Gastrocnemius medialis (tissue), 4 donors: ENCODE measurements at places on chromosomes 2 and 18.

DNA sequence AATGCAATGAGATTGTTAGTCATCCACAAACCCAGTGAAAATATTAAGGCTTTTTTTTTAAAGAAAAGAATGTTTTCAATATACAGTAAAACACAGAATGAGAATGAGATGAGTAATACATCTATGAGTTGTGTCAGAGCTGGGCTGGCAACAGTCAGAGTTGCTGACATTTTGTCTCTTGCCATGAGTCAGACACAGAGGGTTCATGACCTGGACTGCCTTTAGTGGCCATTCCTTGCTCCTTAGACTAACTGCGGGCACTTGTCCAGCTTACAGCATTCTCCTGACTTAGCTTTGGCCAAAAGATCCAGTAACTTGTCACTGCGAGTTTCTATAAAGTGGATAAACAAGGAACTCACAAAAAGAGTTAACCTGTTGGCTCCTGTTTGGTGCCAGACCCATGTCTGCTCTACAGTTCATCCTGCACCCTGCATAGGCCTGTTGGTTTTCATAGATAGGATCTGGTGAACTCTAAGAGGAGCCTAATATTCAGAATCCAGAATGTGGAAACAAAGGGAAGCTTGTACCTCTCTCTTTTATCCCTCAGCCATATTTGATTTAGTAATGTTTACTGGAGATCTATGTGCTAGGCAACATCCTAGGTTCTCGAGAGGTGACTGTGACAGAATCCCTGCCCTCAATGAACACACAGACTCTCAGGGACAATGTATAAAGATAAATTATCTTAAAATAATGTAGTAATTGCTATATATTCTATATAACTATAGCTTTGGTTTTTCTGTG is 391.5 kb upstream of the VWC2L start:
- DNase-seq: peak; percentile 48

DNA sequence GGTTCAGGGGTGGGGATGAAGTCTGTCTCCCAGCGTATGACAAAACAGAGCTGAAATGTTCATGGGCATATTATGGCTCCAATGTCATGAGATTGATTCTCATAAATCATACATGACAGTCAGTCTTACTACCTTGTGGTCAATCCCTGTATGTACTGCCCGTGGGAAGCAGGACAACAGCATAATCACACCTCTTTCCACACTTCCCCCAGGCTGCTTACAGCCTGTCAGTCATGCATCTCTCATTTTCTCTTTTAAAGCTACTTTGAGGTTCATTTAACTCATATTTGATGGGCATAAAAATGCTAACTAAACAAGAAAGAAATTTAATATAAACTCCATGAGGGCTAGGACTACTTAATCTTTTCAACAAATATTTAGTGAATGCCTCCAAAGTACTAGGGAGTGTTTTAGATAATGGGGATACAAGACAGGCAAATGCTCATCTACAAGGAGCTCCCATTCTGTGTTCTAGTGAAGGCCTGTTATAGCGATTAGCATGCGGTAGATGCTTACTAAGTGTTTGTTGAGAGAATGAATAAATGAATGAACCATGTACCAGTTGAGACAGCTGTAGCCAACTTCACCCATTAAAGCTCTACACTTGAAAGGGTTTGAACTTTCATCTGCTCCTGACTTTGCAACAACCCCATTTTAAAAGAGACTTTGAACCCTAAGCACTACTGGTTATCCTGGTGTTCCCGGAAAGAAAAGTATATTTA is 89.1 kb downstream of the ALPK2 start:
- DNase-seq: no peak

DNA sequence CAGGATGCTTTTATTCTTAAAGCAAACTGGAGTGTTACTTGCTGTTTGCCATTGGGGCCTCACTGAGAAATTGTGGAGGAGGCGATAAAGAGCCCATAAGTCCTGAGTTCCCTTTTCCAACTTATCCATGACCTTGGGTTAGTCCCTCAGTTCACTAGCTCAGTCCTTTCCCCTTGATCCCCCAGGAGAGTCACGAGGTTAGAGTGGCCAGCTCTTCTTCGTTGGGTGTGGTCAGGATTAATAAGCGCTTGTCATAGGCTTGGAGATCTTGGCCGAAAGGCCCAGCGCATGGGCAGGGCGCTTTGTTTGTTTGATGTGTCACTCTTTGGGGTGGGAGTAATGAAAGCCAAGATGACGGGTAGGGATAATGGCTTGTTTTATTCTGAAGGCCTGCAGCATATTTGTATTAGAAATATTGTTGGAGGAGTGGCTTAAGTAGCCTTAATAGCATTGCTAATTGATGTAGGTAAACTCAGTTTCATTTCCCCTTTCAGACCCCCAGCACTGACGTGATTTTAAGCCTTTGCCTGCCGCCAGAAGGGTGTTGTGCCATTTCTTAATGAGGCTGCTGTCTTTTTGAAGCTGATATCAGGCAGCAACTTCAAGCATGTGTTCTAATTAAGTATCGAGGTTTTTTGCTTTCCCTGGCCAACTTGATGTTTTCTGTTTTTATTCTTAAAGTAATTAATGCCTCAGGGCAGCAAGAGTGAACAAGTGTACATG is 15.7 kb downstream of the GRHL1 start:
- DNase-seq: no peak

- DNase-seq: no peak
Measured at GRCh38 chr2:37472959-37473358, 128.5 kb downstream of the QPCT start.

- peak; percentile 16 for DNase-seq
Measured at GRCh38 chr2:239394346-239394945, 6.4 kb downstream of the HDAC4 start.

DNA sequence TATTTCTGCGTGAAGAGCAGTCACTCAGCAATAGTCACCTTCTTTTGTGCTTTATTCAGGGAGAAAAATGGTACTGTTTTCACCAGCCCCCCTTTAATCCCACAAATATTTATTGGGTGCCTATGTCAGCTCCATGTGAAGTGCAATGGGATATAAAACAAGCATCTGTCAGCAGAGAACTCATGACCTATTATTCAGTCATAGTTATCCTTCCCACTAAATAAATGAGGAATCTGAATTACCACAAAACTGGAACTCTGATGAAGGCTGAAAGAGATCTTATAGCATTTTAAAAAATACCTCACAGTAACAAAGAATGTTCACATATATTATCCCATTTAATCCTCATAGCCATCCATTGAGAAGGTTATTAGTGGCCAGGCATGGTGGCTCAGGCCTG is 45.8 kb downstream of the DHX57 start:
- DNase-seq: no peak

GRCh38 chr18:29547626-29548025 is 1370.7 kb upstream of the CDH2 start:
- DNase-seq: no peak

GRCh38 chr2:216189410-216189809 is 80.3 kb downstream of the XRCC5 start:
- no peak for DNase-seq

GRCh38 chr2:207279520-207279919 is 113.8 kb upstream of the KLF7 start:
- no peak for DNase-seq

DNA sequence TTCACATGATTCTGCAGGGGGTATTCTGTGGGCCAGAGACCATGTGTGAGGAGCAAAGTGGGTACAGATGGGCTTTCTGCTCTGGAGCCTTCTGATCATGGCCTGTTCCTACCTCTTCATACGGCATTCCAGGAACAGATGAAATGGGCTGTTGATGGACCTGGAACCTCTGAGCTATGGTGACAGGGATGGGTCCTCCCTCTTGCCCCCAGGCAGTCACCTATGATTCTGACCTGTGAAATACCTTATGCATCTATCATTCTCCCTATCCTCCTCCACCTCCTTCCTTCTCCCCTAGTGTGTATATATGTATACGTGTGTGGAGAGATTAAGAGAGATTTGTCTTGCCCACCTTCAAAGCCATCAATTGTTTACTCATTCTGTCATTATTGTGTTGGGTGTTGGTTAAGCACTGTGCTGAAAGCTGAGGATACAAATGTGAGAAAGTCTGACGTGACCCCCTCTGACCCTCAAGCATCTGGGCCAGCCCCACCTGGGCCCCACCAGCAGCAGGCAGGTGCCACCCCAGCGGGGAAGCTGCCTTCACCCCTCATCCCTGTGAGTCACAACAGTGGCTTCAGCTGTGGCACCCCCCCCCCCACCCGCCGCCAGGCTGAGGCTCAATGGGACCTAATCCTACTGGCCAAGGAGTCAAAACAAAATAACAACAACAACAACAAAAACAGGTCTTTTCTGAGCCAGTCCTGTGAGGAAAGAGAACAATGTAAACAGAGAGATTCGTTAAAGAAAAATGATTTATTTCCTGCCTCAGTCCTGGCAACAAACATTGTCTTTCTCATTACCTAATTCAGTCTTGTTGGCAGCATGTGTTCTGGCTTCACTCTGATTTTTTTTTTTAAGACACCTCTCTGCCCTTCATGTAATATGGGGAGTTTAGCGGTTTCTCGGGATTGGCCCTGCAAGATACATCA is 103.8 kb upstream of the CDC42EP3 start:
- no peak for DNase-seq

DNA sequence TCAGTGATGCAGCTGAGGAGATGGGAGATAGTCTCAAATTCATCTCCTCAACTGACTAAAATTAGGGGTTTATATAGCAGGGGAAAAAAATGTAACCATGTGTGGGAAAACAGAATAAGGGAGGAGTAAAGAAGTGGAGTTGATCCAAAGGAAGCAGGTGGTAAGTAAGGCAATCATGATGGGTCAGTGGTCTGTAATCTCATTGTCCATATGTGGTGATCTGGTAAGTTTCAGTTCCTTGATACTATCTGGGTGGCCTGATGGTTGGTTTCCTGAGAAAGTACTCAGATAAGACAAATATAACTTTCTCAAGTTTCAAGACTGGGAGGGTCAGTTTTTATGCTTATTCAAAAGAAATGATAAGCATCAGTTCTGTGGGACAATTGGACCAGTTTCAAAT is 312.3 kb upstream of the KCNJ3 start:
- DNase-seq: no peak

- DNase-seq: no peak
Measured at GRCh38 chr2:134144651-134145050, 109.2 kb upstream of the MGAT5 start.

- DNase-seq: no peak
Measured at GRCh38 chr2:143786026-143786765, 657.0 kb downstream of the ARHGAP15 start.

DNA sequence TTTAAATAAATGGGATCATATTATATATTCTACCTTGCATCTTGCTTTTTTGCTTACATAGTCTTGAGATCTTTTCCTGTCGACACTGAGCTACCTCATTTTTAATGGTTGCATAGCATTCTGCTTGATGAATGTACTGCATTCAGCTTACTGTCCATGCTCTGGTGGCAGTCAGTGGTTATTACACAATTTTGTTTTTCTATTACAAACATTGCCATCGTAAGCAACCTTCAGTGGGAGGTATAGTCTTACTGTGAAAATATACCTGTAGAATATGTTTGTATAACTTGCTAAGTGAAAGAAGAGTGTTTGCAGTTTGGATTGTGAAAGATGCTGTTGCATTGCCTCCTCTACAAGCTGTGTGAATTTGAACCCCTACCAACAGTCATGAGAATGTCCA is 43.4 kb downstream of the UBXN4 start:
- DNase-seq: no peak

- no peak for DNase-seq
Measured at GRCh38 chr18:55779691-55780585, 191.9 kb upstream of the TCF4 start.

DNA sequence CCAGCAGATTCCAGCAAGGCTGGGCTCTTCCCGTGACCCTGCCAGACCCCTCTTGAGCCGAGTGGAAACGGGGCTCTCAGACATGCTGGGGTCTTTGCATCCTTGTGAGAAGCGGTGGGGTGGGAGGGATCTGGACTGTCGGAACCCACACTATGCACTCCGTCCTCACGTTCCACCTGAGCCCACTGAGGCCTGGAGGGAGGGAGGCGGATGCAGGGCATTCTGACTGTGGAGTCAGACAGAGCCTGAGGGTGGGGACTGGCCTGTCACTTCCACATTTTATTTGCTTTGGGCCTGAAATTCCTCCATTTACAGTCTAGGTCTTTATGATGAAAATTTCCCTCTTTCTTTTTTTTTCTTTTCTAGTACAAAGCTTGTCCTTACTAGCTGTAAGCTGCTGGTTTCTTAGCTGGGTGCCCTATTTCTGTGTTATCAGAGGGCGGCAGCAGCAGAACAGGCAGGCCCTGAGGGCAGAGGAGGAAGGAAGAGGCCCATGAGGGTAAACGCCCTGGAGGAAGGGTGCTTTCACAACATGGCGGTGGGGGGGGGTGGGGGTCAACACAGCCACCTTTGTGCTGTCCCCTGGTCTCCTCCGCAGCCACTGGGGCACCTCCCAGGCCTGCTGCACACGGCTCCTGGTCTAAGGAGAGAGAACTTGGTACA is 373.5 kb upstream of the MYT1L start:
- no peak for DNase-seq

DNA sequence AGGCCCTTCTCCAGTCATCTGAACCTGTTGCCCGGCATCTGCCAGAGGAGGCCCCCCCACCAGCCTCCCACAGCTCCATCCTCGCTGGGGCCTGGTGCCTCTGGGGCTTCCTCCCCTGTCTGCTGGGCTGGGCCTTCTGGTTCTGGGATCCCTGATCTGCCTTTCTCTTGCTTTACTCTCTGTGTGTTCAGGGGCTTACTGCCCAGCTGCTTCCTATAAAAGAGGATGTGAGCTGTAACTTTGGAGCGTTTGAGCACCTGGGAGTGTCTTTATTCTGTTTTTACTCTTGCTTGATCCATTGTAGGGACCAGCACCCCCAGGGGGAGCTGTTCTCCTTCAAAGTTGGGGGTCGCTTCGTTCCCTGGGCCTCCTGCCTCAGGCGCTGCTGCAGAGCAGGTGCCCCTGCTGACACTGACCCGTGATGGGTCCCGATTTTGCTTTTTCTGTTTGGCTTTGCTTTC is 23.1 kb upstream of the FAHD2A start:
- DNase-seq: no peak

GRCh38 chr2:102498414-102498813 is 25.4 kb downstream of the SLC9A4 start:
- DNase-seq: no peak

DNA sequence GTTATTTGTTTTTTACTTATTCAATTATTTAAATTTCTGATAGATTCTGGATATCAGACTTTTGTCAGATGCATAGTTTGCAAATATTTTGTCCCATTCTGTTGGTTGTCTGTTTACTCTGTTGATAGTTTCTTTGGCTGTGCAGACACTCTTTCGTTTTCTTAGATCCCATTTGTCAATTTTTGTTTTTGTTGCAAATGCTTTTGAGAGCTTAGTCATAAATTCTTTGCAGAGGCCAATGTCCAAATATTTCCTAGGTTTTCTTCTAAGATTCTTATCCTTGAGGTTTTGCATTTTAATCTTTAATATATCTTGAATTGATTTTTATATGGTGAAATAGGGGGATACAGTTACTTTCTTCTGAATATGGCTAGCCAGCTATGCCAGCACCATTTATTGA is 112.7 kb upstream of the SESTD1 start:
- no peak for DNase-seq
